SK-N-MC (cell line): ENCODE measurements at places on chromosomes 5 and 9.

DNA sequence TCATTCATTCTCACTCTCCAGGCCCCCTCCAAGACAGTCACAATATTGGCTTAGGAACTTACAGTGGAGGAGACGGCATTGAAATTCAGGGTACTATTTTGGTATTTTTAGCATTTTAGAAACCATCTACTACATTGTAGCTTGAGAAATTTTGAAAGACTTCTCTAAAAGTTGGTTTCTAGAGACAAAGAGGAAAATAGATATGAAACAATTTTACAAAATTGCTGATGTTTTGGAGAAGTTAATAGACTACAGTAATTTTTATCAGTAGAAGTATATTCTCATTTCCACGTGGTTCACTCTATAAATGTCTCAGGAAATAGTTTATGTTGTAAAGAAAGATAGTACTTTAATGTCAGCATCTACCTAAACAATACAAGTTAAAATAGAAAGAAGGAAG is 63.2 kb upstream of the ZSWIM6 start:
- no peak for DNase-seq

GRCh38 chr5:157167214-157167621 is 1.2 kb upstream of the GARIN3 start:
- no peak for DNase-seq

- DNase-seq, result no peak
Observed at GRCh38 chr5:181190711-181191525, 14.1 kb downstream of the TRIM7 start.

- no peak for DNase-seq
Observed at GRCh38 chr5:322942-323879, 1.7 kb downstream of the AHRR start.

GRCh38 chr5:179215576-179215975 is 129.7 kb downstream of the ADAMTS2 start:
- no peak for DNase-seq

DNA sequence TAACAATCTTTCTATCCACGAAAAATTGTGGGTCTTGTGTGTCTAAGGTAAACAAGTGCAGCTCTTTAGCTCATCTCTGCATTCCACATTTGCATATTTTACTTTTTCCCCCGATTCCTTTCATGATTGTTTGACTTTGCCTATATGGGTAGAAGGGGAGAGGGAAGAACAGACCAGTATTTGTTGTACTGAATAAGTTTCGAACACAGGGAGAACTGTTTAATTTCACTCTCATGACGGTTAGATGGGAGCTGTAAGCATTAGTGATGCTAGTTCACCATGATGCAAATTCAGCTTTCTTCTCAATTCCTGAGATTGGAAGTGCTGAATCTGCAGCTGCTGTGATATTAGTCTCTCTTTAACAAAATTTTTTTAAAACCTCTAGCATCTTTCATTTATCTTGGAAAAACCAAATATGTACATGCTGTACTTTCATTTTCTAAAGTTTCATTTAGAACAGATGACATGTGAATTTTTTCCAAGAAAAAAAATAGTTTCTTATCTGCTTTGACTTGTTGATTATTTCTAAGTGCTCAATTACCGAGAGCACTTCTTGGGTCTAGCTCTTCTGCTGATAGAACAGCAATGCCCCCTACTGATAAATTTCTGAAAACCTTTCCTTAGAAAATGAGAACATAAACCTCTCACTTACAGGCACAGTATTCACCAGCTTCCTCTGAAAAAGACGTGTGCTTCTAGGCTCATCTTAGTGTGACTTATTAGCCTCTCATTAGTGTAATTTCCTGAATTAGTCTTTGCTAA is 149.5 kb downstream of the BAAT start:
- DNase-seq, result peak; percentile 1

GRCh38 chr5:81530919-81531318 is 137.0 kb upstream of the ACOT12 start:
- DNase-seq, result no peak

GRCh38 chr5:122730037-122730436 is 44.8 kb upstream of the SNX2 start:
- no peak for DNase-seq

DNA sequence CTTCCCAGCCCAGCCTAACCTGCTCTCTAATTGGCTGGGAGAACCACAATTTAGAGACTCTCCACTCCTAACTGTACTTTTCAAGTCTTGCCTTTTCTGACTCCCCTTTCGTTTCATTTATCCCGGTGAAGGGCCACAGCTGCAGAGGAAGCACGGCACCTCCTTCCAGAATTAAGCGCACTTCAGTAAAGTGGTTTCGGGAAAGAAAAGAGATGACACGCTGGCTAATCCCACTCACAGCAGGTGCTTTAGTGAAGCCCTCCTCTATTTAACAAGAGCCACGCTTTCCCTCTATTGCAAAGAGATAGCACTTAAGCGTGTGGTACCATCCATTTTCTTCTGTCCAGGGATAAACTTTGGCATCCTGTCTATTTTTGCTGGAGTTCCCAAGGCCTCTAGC is 4.8 kb downstream of the DNAH5 start:
- DNase-seq, result no peak

- DNase-seq, result no peak
Observed at GRCh38 chr9:135950135-135950682, 11.0 kb downstream of the UBAC1 start.

- peak; percentile 99 for DNase-seq
Observed at GRCh38 chr9:129640086-129640870, 1.7 kb downstream of the ASB6 start.

DNA sequence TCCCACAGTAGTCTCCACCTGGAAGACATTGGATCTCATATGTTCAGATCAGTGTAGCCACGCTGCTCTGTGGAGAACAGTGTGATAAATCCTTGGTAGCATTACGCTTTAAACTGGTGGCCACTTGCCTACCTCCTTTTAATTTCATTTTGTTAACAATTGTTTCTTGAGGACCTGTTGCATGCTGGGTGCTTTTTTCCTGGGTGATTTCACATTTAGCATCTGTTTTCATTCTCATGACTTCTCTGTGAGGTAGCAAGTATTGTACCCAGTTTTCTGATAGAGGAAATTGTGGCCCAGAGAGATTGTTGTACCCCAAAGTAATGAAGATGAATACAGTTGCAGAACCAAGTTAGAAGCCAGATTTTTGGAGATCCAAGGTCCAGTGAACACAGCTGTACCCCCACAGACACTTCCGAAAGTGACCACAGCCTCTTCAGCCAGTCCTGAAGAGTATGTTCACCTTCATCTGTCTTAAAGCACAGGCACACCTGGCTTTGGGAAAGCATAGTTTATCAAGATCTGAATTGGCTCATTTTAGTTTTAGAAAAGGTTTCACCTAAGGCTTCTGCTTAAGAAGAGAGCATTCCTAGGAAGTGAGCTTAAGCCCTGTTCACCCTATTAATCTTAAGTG is 75.2 kb downstream of the F2RL2 start:
- DNase-seq, result no peak

GRCh38 chr5:128546658-128547281 is 8.7 kb upstream of the FBN2 start:
- no peak for DNase-seq

DNA sequence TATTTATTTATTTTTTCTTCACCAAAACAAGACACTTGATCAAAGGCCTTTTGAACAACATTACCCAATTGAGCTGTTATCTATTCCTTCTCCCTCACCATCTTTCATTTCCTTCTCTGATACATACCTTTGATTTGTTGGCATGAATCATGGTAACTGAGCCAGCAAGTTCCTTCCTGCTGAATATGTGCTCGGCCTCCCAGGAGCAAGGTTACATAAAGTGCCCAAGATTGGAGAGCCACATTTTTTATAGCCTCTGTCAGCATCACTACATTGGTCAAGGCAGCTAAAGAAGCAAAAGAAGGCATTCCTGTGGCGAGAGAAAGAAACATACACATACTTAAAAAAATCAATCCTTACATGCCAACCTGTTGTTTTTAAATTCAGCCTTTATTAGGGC is 369.6 kb downstream of the CYLC2 start:
- no peak for DNase-seq

DNA sequence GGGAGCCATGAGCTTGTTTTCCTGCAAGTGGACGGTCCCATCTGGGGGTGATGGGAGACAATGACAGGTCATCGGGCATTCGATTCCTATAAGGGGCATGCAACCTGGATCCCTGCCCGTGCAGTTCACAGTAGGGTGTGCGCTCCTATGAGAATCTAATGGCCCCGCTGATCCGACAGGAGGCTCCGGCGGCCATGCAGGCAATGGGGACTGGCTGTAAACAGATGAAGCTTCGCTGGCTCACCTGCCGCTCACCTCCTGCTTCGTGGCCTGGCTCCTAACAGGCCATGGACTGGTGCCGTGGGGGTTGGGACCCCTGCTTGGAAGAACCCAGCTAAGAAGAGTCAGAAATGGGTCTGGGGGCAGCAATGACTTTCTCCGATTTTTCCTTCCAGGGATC is 21.0 kb downstream of the PAEP start:
- DNase-seq, result no peak

DNA sequence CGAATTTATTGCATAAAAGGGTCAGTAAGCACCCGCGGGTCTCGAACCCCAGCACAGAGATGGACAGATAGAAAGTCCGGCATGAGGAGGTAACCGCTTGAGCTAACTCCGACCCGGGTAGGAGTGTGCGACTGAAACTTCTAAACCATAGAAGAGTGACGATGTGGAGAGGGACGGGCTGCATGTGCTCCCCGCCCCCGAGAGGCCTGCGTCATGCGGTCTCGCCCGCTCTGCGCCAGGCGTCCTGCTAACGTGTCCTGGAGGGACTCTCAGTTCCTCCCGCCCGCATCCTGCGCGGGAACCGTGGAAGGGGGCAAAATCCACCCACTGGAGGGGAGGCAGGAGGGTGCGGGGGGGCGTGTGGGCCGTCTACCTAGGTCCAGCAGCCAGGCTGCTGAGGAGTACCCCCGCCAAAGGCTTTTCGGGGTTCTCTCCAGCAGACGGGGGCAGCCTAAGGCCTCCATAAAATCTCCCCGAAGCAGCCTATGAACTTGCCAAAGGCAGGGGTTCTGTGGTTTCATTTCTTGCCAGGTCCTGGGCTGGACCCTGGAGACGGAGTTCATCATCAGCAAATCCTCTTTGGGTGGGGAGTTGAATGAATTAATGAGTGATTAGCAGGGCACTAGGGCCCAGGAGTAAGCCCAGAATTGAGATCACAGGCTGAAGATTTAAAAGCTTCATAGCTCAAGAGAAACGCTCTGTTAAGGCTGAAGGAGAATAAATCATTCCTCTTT is 51.9 kb downstream of the TGFBI start:
- DNase-seq, result no peak

- no peak for DNase-seq
Observed at GRCh38 chr9:120875643-120875953, 1.4 kb downstream of the PHF19 start.

DNA sequence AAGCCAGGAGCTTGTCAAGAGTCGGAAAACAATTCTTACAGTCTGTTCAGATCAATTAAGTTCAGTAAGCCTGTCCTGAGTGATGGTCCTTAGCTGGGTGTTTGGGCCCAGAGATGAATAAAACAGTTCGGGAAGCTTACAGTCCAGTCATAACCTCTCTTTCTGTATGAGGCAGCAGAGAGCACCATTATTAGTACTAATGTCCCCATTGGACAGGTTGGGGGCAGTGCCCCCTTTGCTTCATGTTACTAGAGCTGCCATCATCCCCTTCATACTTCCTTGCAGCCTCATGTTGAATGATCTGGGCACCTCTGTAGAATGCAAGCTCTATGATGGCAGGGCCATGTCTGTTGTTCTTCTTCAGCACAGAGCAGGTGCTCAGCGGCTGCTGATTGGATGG is 9.8 kb downstream of the DOCK2 start:
- no peak for DNase-seq

GRCh38 chr5:42586625-42587024 is 163.4 kb downstream of the GHR start:
- no peak for DNase-seq

- no peak for DNase-seq
Observed at GRCh38 chr5:4511996-4512656, 628.0 kb upstream of the ADAMTS16 start.

DNA sequence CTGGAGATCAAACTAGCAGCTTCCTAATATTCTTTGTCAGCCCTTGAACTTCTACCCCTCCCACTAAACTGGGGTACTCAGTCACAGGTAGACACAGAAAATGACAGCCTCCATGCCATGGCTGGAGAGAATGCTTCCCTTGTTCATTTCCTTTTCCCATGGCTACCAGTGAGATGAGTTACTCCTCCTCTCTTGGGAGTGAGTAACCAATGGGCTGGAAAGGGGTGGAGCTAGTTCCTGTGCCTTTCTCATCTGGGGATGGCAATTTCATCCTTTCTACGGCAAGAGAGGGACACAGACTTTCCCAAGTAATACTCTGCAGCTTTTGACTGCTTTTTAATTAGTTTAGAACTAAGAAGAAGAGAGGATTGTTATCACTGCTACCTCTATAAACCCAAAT is 1045.6 kb upstream of the WWC1 start:
- no peak for DNase-seq

DNA sequence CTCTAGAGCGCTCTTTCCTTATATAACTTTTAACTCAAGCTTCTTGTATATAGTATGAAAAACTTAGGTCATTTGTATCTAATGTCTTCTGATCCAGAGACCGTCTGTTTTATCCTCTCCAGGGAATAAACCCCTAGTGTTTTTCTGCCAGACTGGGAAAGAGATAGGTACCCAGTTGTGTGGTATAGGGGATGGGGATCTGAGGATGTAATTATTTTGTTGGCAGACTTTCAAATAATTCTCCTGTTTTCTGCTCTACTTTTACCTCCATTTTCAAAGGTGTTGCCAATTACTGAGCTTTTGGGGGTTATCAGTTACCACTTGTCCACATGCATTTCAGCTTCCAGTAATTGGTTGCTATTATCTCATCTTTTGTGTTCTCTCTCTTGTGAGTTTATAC is 17.9 kb downstream of the CCDC171 start:
- DNase-seq, result no peak

GRCh38 chr5:59698207-59699178 is 195.0 kb downstream of the PDE4D start:
- DNase-seq, result no peak

GRCh38 chr5:154758493-154758892 is 3.3 kb downstream of the LARP1 start:
- DNase-seq, result no peak

GRCh38 chr5:153629027-153629895 is 138.8 kb downstream of the GRIA1 start:
- no peak for DNase-seq

DNA sequence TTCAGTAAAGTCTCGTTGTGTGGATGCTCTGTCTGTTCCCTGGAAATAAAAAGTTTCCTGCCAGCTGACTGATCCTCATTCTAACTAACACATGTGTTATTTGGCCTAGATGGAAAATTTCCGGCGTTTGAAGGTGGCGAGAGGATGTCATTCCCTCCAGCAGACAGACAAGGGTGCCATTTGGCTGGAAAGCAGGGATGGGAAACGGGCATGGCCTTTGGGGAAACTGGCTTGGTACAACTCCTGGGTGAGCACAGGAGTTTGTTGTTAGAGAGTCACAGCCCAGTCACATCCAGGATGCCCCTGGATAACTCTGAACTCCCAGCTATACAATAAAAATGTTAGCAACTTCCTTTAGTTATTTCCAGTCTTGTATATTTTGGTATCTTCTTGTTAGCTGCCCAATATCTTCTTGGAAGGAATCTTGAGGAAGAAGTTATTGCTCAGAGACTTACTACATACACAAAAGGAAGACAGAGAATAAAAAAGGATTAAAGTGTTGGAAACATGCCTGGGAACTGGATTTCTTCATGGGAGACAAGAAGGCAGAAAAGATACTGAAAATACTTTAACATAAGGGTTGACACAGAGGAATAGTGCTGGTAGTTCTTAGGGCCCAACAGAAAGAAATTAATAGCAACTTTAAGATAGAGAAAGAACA is 41.9 kb downstream of the TEK start:
- no peak for DNase-seq

GRCh38 chr9:26974927-26975326 is 18.7 kb downstream of the IFT74 start:
- DNase-seq, result no peak

- DNase-seq, result no peak
Observed at GRCh38 chr9:93686880-93687236, 110.5 kb downstream of the PHF2 start.
